ENCODE measurements at places on chromosomes 4 and X.

- DNase-seq: no peak
Measured at GRCh38 chr4:154739111-154739510, 4.7 kb upstream of the LRAT start.

DNA sequence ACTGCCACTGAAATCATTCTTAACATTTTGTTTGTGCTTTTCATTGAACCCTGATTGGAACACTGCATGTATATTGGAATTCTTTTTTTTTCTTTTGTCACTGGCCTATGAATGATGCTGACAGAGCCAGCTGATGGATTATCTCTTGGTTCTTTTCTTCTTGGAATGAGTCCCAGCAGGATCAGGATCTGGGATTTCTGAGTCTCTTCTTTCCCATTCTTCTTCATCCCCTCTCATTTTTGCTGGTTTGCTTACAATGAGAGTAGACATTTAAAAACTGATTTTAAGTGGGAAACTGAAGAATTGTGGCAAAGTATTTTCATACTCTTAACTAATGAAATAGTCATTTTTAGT lies 9.0 kb downstream of the DCUN1D4 start:
- no peak for DNase-seq

DNA sequence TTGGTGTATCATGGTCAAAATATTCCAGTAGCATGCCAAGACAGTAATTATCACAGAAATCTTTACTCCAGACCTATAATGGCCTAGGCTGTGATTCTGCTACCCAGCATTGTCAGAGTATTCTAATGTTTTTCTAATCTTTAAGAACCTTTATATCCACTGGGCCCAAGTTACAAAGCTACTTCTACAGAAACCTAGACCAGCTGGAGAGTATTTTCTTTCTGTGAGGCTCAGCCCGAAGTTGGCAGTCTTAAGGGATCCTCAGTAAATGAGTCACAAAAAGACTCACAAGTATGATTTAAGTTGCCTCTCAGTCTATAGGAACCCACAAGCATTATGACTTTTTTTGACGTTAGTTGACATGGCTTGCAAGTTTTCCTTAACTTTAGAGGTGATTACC lies 638.5 kb upstream of the FAM241A start:
- peak; percentile 89 for DNase-seq

DNA sequence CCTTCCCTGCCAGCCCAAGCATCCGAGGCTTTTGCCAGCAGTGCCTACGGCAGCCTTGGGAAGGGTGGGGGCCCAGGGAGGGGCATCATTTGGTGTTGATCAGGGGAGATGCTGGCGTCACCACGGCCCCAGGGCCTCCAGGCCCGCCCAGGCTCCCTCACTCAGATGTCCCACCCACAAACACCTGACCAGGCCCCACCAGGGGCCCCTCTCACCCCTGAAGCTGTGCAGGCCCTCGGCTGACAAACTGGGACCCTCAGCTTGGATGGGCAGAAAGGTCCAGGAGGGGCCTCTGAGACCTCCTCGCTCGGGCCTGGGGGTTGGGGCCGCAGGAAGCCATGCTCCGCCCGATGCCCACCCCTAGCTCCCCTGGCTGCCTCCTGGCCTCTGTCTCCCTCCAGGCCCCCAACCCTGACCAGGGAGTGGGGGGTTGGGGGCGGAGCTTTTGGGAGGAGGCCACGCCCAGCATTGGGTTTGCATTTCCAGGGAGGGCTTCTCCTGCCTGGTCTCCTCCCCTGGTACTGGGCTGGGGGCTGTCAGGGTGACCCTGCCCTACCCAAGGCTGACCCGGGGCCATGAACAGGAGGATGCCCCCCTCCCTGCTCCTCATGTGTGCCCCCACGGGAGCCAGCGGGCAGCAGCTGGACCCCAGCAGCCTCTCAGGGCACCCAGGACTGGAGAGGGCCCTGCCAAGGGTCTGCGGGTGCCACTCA lies 33.4 kb upstream of the SPON2 start:
- DNase-seq: no peak

DNA sequence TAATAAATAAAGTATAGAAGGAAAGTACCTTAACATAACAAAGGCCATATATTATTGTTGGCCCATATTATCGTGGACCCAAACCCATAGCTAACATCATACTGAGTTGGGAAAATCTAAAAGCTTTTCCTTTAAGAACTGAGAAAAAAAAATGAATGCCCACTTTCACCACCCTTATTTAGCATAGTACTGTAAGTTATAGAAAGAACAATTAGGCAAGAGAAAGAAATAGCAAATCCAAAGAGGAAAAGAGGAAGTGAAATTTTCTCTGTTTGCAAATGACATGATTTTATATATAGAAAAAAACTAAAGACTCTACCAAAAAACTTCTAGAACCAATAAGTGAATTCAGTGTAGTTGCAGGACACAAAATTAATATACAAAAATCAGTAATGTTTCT lies 1854.6 kb downstream of the PCDH7 start:
- no peak for DNase-seq

GRCh38 chr4:90234916-90235547 lies 107.8 kb downstream of the CCSER1 start:
- no peak for DNase-seq

- no peak for DNase-seq
Measured at GRCh38 chrX:107662824-107663223, 34.5 kb downstream of the PRPS1 start.

DNA sequence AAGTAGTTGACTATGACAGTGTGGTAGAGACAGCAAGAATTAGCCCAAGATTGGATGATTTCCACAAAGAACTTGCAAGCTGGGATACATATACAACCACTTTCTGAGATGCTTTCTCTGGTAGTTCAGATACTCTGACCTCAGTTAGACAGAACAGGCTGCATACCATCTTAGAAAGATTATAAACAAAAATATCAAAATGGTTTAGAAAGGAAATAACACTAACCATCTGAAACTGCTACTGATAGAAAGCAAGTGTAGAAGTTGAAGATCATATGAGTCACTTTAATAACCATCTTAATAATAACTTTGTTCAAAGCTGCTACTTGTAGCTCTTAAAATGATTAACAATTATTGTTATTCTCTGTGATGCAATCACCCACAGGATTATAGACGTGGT lies 255.4 kb upstream of the TTC29 start:
- no peak for DNase-seq

GRCh38 chrX:70464051-70464450 lies 19.4 kb downstream of the DLG3 start:
- no peak for DNase-seq

- no peak for DNase-seq
Measured at GRCh38 chr4:175703956-175704600, 108.0 kb downstream of the GPM6A start.

DNA sequence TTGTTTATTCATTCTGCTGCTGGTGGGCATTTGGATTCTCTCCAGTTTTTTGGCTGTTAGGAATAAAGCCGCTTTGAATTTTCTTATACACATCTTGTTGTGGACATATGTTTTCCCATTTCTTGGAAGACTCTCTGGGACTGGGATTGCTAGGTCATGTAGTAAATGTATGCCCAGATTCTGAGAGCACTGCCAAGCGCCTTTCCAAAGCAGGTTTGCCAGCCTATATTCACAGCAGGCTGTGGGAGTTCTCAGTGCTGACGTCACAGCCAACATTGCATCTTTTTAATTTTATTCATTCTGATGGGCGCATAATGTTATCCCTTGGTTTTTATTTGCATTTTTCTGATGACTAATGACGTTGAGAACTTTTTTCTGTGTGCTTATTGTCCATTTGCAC lies 24.1 kb downstream of the TMEM271 start:
- no peak for DNase-seq

GRCh38 chr4:3436798-3437581 lies 4.8 kb upstream of the HGFAC start:
- DNase-seq: peak; percentile 83

GRCh38 chr4:147772056-147772455 lies 40.2 kb downstream of the ARHGAP10 start:
- DNase-seq: no peak

GRCh38 chr4:38292529-38292928 lies 332.3 kb downstream of the PTTG2 start:
- DNase-seq: no peak

GRCh38 chr4:165715989-165716388 lies 157.0 kb upstream of the TLL1 start:
- no peak for DNase-seq

- peak; percentile 73 for DNase-seq
Measured at GRCh38 chrX:136162827-136163570, 15.7 kb downstream of the FHL1 start.
